ENCODE measurements at places on chromosomes 13 and 19.

DNA sequence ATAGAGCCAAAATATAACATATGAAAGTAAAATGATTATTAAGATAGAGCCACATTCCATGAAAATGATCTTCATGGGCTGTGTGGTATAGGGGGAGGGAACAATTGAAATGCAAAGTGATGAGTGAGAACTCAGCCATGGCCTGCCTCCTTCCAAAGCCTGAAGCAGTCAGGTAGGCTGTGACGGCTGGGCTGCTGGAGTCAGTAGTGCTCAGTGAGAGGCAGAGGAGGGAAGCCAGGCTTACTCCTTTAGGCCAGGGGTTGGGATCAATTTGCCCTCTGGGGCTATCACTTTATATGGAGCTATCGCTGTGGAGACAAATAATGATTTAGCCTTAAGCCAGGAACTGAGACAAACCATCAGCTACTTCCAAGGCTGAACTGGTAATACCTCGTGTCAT, 654.9 kb downstream of the FGF9 start:
- DNase-seq: no peak

DNA sequence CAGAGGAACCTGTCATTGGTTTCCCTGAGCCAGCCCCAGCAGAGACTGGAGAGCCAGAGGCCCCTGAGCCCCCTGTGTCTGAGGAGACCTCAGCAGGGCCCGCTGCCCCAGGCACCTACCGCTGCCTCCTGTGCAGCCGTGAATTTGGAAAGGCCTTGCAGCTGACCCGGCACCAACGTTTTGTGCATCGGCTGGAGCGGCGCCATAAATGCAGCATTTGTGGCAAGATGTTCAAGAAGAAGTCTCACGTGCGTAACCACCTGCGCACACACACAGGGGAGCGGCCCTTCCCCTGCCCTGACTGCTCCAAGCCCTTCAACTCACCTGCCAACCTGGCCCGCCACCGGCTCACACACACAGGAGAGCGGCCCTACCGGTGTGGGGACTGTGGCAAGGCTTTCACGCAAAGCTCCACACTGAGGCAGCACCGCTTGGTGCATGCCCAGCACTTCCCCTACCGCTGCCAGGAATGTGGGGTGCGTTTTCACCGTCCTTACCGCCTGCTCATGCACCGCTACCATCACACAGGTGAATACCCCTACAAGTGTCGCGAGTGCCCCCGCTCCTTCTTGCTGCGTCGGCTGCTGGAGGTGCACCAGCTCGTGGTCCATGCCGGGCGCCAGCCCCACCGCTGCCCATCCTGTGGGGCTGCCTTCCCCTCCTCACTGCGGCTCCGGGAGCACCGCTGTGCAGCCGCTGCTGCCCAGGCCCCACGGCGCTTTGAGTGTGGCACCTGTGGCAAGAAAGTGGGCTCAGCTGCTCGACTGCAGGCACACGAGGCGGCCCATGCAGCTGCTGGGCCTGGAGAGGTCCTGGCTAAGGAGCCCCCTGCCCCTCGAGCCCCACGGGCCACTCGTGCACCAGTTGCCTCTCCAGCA, 4.2 kb downstream of the ZNF574 start:
- no peak for DNase-seq

DNA sequence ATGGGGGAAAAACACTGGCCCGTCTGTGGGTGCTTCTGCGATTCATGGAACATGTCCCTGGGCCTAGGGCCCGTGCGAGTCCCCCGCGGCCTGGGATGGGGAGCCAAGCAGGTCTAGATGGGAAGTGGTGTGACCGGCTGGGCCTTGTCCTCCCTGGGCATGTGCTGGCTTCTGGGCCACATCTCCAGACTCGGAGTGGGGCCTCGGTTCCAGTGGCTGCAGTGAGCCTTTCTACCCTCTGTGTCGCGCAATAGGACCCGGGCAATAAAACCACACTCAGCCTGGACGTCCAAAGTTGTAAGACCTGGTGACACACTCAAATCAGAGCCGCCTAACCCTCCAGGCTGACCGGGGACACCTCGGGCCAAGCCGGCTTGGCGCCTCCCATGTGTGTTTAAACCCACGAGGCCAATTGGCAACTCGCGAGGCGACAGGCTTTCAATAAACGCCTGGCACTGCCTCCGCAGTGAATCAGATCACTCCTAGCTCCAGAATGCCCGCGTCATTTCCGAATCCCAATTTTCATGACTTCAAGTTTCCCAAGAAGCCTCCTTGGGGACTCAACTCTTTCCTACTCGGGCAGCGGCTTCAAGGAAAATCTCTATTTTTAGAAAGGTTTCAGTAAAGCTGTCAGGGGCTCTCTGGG, 57.3 kb downstream of the KLF2 start:
- no peak for DNase-seq

DNA sequence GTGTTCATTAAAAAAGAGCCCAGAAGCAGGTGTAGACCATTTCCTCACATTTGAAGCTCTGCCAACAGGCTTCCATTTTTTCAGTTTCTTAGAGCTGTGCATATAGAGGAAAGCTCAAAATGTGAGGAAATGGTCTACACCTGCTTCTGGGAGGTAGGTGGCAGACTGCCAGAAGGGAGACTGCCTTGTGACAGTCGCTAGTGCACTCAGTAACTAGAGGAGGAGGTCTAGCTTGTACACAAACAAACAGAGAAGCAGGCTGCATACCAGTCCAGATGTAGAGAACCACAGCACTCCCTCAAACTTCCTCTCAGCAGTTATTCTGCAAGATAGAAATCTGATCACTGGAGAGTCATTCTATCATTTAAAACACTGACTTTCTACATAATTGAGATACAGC, 800.2 kb downstream of the EFNB2 start:
- DNase-seq: no peak

DNA sequence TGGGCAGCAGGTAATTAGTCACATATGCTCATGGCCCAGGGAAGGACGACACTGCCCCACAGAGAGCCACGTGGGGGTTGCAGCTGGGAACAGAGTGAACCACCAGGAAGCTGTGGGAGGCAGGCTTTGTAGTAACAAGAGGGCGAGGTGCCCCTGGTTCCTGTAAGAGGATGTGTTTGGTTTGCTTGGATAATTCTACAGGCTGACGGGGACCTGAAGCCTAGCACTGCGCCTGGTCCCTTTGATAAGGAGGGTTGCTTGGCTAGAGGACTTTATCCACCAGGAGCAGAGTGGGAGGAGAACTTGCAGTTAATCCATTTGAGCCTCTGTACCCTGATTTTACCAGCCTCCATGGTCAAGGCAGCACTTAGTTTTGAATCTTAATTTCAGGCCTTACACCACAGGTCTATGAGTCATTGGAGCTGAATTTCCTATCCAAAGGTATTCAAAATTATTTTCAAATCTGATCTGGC, 67.4 kb upstream of the CLDN10 start:
- no peak for DNase-seq

- DNase-seq: no peak
These were observed 334.0 kb downstream of the SPRY2 start for GRCh38 chr13:80006940-80007339.

GRCh38 chr13:27007166-27007565, 164.4 kb downstream of the USP12 start:
- no peak for DNase-seq

- no peak for DNase-seq
These were observed 748.8 kb downstream of the LIG4 start for GRCh38 chr13:107466326-107467099.

DNA sequence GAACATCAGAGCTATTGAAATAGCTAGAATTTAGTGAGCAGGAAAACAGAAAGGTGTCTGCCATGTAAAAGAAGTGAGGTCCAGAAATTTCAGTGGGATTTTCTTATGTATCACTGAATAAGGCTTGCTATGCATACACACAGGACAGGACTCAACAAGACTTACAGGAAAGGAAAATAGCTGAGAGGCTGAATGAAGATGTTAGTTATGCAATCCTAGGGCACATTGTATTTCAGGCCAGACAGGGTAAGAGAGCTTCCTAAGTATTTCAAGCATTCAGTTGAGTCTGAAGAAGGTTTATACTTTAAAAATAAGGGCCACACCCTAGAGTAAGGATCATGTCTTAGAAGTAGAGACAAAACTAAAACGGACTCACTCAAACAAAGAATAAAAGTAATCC, 419.9 kb upstream of the PRR20A start:
- DNase-seq: no peak

- DNase-seq: no peak
These were observed 1.8 kb upstream of the NCCRP1 start for GRCh38 chr19:39194832-39195542.

- no peak for DNase-seq
These were observed 66.9 kb downstream of the MIPEP start for GRCh38 chr13:23822252-23822824.

GRCh38 chr13:39374741-39375189, 228.2 kb downstream of the LHFPL6 start:
- no peak for DNase-seq

GRCh38 chr19:5914358-5914774, 312 bp downstream of the CAPS start:
- no peak for DNase-seq

GRCh38 chr13:60412909-60413616, 16.0 kb downstream of the TDRD3 start:
- DNase-seq: no peak

DNA sequence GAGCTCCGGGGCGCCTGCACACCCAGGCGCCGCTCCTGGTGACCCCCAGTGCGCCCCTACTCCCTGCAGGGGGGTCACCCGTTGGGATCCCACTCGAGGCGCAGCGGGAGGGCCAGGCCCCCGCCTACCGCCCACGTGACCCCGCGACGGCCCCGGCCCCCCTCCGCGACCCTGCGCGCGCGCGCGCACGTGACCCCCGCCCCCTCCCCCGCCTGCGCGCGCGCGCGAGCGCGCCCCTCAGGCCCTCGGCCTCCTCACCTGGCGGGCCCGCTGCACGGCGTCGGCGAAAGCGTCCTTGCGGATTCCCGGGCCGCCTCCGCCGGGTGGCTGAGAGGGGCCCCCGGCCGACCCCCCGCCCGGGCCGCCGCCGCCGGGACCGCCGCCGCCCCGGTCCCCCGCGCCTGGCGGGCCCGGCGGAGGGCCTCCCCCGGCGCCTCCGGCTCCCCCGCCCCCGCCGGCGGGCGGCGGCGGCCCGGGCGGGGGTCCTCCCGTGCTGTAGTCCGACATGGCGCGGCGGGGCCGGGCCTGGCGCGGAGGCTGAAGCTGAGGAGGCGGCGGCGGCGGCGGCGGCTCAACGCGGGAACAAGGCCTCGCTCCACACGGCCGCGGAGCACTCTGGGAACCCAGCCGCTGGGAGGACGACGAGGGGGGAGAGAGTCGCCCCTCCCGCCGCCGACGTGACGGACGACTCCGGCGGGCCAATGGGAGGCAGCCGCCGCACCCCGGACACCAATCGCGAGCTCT, at the start of gene KHSRP:
Gene KHSRP (minus strand): TSS at position 617 of the 744 bp plus-strand sequence. CDS start 110 bp downstream, at position 507.
- DNase-seq: no peak

DNA sequence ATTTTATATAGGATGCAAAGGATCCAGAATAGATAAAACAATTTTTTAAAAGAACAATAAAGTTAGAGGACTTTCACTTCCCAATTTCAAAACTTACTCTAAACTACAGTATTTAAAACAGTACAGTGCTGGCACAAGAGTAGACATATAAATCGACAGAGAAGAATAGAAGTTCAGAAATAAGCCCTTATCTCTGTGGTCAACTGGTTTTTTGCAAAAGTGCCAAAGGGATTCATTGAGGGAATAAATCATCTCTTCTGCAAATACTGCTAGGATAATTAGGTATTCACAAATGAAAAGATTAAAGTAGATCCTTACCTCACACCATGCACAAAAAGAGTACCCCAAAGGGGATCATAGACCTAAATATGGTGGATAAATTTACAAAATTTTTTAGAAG, 431.0 kb upstream of the HTR2A start:
- no peak for DNase-seq

DNA sequence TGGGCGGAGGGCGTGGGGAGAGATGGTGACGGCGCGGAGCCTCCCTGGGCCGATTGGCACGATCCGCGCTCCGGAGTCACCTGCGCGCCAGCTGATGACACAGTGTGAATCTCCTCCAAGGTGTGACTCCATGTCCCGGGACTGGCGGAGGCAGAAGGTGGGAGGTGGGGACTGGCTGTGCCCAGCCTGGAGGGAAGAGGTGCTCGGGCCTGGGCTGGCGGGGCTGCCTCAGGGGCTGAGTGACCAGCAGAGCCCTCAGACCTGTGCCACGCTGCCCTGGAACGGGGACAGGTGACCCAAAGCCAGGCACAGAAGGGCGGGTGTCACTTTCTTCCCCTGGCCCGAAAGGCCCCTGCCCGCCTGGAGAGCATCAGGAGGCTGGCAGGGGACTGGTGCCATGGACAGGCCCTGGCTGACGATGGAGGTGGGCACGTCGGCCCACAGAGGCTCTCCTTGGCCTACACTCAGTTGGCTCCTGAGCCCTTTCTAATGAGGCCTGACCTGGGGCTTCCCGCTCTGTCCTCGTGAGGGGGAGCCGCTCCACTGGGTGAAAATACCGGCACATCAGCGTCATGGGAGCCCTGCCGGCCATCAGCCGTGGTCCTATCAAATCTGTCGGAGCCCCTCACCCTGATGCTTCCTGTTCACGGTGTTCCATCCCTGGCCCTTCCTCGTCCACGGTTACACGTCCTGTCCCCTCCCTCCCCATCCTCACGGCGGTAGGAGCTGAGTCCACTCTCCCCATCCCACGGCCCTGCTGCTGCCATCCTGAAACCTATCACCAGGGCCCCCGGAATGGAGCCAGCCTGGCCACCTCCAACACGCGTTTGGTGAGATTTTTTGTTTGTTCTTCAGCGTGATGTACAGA, 75.6 kb downstream of the SPACA7 start:
- no peak for DNase-seq

DNA sequence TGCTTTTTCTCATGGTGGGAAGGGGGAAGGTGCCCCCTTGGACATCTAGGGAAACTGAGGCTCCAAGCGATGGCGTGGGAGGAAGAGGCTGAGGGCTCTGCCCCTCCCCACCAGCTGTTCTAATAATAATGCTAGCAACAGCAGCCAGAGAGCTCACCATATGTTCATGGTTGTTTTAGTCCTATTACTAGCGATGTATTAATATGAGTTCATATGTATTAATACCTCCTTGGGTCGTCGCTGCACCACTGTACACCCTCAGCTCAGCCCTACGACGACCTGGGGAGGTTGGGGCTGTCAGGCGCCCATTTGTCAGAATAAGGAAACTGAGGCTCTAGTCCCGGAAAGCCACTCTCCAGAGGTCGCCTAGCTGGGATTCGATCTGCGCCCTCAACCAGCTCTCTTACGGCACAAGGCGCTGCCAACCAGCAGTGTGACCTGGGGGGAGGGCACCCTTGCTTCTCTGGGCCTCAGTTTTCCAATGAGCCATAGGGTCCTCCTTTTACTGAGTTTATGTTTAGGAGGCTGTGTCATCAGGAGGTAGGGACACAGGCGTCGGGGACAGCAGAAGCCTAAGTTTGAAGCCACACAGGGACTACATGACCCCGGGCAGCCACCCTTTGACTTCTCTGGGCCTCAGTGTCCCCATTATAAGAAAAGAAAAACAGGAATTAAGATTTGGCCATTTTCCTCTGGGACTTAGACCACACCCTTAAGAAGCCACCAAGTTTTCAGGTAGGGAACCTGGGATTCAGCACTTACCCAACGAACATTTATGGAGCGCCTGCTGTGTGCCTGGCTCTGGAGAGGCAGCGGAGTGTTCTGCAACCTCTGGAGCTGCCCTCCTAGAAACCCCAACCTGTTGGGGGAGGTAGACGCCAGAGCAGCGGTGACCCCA, 664 bp downstream of the MAST3 start:
- no peak for DNase-seq

All from stimulated activated CD8-positive, alpha-beta memory T cell treated with anti-CD3 and anti-CD28 coated beads, Interleukin-15, amount 100 ng/mL, for 24 hours (primary cell).